ENCODE measurements at places on chromosomes 1 and 21.
A peak's percentile ranks its signal among the peaks of the same experiment; 100 is the strongest.

DNA sequence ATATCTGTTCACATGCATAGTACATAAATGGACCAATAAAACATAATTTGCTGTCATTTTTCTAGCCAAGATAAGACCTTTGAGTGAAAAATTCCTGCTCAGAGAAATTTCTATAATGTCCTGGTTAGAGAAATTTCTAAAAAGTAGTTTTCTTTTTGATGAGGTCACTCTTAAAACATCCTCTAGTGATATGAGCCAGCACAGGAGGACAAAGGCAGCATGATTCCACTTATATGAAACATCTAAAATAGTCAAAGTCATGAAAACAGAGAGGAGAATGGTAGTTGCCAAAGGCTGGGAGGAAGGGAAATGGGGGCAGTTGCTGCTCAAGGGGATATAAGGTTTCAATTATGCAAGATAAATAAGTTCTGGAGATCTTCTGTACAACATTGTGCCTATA lies 239.4 kb downstream of the BACH1 start:
- DNase-seq: no peak

GRCh38 chr1:89451011-89451410 lies 73.6 kb upstream of the LRRC8B start:
- DNase-seq: no peak

DNA sequence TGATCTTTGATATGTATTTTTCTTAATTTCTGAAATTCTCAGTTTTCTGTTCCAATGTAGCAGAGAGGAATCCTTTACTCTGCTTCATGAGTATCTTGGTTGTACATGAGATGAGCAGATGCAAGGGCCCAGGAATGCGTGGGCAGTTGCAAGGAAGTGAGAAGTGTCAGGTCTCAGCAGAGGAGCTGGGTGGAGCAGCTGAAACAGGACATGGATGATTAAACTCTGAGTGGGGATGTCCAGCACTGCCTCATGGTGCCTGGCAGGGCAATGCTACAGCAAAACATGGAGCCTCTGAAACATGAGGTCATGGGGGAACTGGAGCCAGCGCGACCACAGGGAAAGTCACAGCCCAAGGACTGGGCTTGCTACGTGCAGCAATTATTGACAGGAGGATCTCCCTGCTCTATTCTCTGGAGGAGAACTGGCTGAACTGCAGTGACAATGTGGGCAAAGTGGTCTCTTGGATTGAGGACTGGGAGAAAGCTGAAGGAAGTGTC lies 48.4 kb downstream of the COLGALT2 start:
- no peak for DNase-seq

DNA sequence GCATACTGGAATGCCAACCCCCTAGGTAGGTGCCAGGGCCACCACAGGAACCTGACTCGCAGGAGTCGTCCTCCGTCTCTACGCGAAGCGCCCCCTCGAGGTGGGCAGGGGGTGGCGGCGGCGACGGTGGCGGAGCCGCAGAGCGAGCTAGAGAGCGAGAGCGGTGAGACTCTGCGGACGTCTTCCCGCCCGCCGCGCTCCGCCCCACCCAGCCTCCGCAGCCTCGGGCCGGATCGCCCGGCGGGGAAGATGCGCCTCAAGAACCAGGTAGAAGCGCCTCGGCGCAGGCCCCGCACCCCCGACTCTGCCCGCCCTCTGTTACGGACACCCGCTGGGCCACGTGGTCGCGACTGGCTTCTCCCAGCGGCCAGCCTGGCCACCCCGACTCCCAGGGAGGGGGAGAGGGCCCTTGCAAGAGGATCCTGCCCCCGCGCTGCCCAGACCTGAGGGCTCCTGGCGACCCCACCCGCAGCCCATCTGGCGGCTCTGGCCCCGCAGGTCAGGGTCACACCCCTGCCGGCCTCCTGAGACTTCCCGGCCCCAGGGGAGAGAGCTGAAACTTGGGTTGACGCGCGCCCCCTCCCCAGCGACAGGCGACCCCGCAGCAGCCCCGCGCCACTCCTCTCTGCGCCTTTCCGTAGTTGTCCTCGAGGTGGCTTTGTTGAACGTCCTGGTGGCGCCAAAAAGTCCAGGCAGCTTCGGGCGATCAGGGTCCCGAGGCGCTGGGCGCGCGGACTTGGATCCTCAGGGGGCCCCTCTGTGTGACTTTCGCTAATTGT lies 24.4 kb upstream of the AGBL4 start:
- DNase-seq: no peak

DNA sequence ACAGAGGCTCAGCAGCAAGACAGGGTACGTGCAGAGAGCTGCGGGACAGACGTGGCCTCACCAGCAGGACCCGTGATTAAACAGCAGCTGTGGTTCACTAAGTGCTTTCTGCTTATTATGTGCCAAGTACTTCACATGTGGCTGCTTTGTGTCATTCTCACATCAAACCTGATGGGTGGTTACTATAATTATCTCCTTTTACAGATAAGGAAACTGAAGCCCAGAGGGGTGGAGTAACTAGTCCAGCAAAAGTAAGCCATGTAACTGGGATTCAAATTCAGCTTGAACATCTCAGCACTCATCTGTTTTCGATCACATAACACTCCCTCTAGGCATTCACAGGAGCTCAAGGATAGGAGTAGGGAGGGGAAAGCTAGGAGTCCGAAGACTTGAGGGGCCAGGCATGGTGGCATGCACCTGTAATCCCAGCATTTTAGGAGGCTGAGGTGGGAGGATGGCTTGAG lies 50.8 kb upstream of the CLIC4 start:
- no peak for DNase-seq

DNA sequence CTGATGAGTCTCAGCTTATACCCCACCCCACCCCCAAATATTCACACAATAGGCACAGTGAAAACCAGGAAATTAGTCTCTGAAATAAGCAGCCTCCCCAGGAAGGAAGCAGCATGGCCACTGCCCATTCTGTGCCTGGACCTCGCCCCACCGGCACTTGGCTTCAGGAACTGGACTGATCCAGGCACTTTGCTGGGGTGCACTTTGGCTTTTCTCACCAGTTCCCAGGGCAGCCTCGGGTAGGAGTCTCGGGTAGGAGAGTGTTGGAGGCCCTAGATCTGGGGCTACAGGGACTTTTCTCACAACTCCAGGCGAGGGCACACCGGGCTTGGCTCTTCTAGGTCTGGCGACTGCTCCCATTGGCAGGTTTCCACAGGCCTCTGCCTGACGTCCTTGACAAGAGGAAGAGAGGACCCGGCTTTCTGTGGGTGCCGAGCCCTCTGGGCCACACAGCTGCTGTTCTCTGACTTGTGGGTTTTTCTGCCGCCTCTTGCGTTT lies 18.7 kb downstream of the ADARB1 start:
- DNase-seq: no peak

DNA sequence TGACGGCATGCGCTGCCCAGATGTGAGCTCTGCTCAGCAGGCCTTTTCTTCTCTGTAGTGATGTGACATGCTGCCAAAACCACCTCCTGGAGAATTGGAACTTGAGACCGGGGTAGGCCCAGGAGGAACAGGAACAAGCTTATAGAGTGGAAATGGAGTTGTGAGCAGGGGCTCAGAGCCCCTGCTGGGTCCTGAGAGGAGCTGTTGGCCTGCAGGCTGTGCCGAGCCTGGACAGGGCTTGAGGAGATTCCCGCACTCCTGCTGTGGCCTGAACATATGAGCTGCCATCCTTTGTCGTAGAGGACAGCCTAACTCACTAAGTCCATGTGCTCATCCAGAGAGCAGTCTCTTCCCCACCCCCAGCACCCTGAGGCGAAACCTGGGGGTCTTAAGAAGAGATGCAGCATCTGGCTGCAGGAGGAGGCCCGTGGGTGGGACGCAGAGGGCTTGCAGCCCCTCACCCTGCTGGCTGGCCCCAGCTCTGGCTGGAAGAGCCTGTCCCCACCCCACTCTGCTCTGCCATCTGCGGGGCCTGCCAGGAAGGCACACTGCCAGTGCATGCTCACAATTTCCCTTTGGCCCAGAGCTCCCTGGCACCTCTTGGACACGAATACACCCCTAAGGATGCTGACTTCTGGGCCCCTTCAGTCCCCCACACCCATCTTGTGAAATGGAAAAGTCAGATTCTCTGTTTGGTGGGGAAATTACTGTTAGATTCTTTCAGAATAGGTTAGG lies 42.5 kb downstream of the PTPRF start:
- DNase-seq: no peak

GRCh38 chr1:246377625-246378153 lies 129.4 kb downstream of the SMYD3 start:
- no peak for DNase-seq

- no peak for DNase-seq
These were observed 87.5 kb downstream of the COL24A1 start for GRCh38 chr1:86068841-86069756.

- DNase-seq: no peak
These were observed 298.1 kb upstream of the PLXNA2 start for GRCh38 chr1:208542309-208542708.

- DNase-seq: no peak
These were observed 4.7 kb downstream of the IGSF8 start for GRCh38 chr1:160093624-160094290.

DNA sequence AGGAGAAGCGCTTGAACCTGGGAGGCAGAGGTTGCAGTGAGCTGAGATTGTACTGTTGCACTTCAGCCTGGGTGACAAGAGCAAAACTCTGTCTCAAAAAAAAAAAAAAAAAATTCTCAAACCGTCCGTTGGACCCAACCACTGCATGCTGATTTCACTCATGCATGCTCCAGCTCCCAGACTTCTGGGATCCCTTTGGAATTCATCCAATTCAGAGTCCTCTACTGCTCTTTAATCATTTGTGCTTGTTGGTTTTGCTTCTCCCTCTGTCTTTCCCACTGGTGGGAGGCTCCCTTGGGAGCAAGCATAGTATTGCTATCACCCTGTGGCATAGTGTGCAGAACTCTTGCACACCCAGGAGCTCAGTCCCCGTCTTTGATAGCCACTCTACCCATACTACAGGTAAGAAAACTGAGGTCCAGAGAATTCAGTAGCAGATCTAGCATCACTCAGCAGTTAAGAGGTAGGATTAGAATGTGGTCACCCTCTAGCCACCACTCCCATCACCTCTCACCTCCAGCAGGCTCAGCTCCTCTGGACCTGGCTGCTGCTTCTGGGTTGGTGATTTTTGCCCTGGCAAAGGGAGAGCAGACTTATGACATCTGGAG lies 3.1 kb upstream of the LMNA start:
- no peak for DNase-seq

GRCh38 chr1:21641076-21641475 lies 28.1 kb downstream of the RAP1GAP start:
- DNase-seq: no peak

GRCh38 chr1:155196893-155197638 lies 10.6 kb downstream of the THBS3 start:
- no peak for DNase-seq

DNA sequence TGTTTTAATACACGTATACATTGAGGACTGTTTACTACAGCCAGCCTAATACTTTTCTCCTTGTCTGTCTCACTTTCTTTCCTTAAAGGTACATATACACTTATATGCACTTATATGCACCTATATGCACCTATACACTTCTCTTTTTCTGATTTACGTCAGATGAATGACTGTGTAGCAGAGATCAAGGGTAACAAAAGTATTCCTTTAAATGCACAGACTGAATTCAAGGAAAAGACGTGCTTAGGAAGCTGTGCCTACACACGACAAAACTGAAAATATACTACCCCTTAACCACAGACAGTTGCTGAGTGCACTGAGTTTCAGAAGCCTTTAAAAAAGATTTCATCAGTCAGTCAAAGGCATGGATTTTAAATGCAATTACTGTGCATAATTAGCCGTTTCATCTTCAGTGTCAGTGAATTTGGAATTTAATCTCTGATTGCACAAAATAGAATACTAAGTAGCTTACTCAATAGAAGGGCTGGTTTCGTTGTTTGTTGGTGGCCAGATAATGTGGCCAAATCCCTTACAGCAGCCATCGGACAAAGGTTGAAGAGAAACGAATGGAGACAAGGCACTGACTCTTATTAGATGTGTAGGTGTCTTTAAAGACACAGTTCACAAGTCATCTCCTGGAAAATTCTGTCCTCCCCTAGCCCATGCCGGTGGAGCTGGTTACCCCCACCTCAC lies 38.3 kb upstream of the TARBP1 start:
- no peak for DNase-seq

GRCh38 chr1:78855258-78855657 lies 151.3 kb downstream of the ADGRL4 start:
- DNase-seq: no peak

DNA sequence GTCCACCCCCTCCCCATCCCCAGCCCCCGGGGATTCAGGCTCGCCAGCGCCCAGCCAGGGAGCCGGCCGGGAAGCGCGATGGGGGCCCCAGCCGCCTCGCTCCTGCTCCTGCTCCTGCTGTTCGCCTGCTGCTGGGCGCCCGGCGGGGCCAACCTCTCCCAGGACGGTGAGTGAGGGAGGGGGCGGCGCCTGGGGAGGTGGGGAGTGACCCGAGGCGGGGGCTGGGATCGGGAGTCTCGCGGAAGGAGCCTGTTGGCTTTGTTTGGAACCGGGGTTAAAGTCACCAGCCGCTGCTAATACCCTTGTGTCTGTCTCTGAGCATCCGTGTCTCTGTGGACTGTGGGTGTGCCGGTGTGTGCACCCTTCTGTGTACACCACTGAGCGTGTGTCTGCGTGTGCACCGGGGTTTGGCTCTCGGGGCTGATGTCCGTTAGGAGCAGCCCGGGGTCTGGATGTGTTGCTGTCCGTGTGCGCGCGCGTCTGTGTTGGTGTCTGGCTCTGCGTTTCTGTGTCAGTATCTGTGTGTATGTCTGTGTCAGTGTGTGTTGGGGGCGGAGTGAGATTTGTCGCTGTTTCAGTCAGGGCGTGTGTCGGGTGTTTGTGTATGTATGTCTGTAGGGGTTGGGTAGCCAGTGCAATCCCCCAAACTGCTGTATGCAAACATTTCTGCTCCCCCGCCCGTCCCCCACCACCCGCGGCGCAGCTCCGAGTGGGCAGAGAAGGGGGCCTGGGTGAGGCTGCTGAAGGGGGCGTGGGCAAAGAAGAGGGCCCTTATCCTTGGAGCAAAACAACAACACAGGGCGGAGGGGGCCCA lies 480 bp downstream of the CADM3 start:
- no peak for DNase-seq

GRCh38 chr21:17690078-17690494 lies 77.4 kb upstream of the BTG3 start:
- no peak for DNase-seq

DNA sequence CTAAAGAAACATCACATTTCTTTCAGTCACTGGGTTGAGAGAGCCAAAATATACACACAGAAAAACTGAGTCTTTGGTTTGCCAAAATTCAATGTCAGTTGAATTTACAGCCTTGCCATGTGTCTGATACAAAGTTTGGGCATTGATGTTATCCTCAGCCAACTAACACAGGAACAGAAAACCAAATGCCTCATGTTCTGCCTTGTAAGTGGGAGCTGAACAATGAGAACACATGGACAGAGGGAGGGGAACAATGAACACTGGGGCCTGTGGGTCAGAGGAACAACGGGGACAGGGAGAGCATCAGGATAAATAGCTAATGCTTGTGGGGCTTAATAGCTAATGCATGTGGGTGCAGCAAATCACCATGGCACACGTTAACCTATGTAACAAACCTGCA lies 39.6 kb upstream of the C21orf91 start:
- DNase-seq: no peak

GRCh38 chr21:18153063-18153462 lies 91.6 kb upstream of the CHODL start:
- DNase-seq: peak; percentile 53

DNA sequence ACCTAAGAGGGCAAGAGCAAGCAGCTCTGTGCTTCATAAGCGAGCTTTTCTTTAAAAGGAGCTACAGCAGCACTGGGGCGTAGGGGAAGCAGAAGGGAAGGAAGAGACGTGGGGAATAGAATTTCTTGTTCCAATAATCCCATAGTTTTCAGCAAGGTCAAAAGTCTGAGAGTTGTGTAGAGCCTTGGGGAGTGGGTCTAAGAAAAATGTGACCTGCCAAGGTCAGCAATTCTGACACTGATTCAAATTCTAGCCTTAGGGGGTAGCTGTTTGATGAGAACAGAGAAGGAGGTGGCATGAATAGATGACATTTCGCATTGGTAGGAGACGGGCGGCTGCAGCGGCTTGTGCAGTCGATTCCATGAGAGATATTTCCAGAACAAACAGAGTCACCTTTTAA lies 22.4 kb downstream of the PRRX1 start:
- DNase-seq: no peak
